ENCODE measurements at places on chromosomes 12 and 14. TPM values are rescaled to one million over a fixed set of nuclear protein-coding genes. Genes with fewer than 3 reads are reported as not detected.

GRCh38 chr12:54891717-54892478, 37.6 kb downstream of the MUCL1 start:
- no peak for DNase-seq

GRCh38 chr12:45049912-45050750, 768 bp downstream of the DBX2 start:
- DNase-seq, result no peak

- no peak for DNase-seq
Measured at GRCh38 chr12:94638521-94638920, 11.8 kb downstream of the TMCC3 start.

SLC6A15 gene
- 7.7 TPM for total RNA-seq

RGS6 gene
- not detected for total RNA-seq

OXA1L gene
- 50.6 TPM for total RNA-seq

ZFYVE26 gene
- 17.2 TPM for total RNA-seq

CLEC7A gene
- total RNA-seq, result 0.26 TPM

All from dermis microvascular lymphatic vessel endothelial cell (primary cell).